AML-193 (cell line): ENCODE measurements at places on chromosomes 3 and 15.

DNA sequence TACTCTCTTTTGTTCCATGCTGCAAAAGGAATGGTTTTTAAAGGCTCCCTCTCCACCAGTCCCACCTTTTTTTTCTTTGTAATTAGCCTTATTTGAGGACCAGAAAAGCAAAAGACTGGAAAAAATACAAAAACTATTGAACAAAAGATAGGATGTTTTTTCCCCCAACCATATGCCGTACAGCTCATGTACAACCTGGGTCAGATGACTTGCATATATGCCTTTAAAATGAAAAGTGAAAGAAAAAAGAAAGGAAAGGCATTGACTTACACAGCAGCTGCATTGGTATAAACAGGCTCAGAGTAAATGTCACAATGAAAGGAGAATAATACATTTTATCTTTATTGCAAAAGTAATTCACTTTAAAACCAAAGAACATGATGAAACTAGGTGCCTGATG is 69.5 kb upstream of the CMC1 start:
- DNase-seq: no peak

GRCh38 chr3:107943786-107944523 is 146.9 kb downstream of the CD47 start:
- DNase-seq: no peak

DNA sequence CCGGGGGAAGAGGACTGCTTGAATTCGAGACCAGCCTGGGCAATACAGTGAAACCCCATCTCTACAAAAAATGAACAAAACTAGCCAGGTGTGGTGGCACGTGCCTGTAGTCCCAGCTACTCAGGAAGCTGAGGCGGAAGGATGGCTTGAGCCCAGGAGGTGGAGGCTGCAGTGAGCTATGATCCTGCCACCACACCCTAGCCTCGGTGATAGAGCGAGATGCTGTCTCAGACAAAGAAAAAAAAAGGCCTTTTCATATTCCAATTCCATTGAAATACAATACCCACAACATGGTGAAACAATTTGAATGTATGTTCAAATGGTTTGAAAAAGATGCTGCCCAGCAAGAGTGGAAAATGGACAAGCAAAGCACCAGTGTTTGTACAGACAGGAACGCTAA is 61.8 kb upstream of the ZNF148 start:
- DNase-seq: no peak

- DNase-seq: no peak
Observed at GRCh38 chr15:49875392-49875791, 243.6 kb downstream of the ATP8B4 start.

- peak; percentile 86 for DNase-seq
Observed at GRCh38 chr3:3586336-3586735, 212.9 kb upstream of the LRRN1 start.

- DNase-seq: no peak
Observed at GRCh38 chr3:46671541-46672348, 21.7 kb downstream of the ALS2CL start.

DNA sequence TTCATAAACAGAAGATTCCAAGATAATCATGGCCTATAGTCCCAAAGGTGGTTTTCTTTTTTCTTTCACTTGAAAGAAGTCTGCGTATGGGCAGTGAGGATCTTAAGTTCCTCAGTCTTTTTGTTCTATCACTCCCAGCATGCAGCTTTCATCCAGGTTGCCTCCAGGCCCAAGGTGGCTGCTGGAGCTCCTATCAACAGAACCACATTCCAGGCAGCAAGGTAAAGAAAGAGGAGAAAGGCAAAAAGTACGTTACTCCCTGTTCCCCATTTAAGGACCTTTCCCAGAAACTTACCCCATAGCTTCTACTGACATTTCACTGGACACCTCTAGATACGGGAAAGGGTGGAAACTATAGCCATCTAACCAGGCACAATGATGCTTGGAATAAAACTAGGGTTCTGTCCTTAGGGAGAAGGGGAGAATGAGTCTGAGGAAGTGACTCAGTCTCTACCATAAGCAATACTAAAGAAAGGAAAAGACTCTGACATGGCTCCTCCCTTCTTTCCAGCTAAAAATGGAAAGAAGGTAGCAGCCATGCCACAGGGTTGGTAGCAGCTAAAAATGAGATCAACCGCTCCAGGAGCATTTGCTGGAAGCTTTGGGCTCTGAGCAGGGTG is 313.9 kb upstream of the NR2E3 start:
- DNase-seq: no peak

- DNase-seq: no peak
Observed at GRCh38 chr15:100255644-100256043, 86.1 kb downstream of the ADAMTS17 start.
